ENCODE measurements at places on chromosomes 5 and 9.
A peak's percentile ranks its signal among the peaks of the same experiment; 100 is the strongest.

DNA sequence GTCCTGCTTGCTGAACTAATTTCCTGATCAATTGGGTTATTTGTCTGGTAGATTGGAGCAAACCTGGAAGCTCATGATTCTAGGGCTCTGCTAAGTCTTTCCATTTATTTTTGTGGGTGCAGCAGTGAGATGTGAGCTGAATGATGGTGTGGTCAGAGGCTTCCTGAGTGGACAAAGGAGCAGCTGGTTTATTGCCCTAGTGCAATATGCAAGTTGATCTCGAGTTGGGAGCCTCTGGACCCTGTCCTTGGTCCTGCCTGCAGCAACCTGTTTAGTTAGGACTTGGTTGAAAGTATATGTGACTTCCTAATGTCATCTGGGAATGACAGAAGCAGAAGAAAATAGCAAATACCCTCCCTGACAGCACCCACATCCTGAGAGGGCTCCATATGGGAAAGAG is 4.2 kb upstream of the UNC5A start:
- DNase-seq: no peak

DNA sequence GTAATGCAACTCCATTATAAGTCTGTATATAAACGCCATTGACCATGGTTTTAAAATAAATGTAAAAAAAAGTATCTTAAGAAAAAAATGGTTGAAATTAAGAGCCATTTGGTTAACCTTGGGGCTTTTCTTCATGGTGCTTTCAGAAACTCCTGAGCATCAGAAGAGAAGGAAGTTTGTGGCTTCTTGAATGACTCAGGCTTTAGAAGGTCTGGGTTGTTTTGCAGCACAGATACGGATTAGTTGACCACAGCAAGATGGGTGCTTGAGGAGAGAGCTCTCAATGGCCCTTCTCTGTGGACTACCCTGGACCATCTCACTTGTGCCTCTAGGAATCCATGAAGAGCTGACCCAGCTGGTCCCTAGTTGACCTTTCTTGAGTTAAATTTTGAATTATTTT is 189.5 kb downstream of the TMEM38B start:
- DNase-seq: no peak

DNA sequence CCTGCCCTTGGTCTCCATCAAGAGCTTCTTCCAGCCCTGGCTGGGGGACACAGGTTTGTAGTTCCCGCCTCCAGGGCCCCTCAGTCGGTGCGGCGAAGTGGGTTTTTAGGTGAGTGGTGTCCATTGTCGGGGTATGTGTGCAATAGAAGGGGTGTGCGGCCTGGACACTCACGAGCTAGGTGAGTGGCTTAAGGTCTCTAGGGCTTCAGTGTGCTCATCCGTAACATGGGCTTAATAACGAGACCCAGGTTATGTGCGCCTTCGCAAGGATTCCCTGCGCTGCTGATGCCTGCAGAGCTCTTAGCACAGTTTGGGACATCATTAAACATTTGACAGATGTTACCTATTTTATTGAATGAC is 656 bp downstream of the CEP78 start:
- DNase-seq: no peak

DNA sequence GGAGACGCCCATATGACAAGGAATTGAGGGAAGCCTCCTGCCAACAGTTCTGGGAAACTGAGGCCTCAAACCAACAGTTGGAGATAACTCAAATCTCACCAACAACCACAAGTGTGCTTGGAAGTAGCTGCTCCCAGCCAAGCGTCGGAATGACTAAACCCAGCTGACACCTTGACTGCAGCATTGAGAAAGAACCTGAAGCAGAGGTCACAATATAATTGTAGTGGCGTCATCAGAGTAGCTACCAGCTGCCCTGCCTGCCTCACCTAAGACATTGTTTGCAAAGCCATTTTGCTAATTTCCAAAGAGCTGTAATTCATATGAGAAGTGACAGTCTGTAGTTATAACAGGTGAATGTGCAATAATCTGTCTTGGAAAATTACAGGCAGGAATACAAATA is 40.8 kb upstream of the ANKRD31 start:
- DNase-seq: no peak

DNA sequence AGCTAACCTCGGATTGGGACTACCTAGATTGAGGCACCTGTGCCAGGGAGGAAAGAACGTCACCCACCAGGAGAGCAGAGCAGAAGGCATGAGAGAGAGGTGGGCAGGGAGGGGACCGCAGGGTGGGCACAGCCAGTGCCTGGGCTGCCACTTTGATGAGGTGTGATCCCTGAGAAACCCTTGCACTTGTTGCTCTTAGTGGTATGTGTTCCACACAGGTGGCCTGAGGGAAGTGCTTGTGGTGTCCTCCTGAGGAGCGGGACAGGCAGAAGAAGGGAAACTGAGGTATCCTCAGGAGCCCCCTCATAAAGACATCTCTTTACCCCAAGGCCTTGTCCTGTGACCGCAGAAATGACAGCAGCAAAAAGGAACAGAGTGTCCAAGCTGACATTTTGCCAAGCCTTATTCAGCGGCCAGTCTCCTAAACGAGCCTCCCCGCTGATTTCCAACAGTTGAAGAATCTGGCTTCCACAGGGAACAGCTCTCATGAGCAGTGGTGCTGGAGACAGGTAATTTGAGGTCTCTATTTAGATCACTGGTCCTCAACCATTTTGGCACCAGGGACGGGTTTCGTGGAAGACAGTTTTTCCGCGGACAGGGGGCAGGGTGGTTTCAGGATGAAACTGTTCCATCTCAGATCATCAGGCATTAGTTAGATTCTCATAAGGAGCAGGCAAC is 82.4 kb downstream of the FOXD1 start:
- no peak for DNase-seq

DNA sequence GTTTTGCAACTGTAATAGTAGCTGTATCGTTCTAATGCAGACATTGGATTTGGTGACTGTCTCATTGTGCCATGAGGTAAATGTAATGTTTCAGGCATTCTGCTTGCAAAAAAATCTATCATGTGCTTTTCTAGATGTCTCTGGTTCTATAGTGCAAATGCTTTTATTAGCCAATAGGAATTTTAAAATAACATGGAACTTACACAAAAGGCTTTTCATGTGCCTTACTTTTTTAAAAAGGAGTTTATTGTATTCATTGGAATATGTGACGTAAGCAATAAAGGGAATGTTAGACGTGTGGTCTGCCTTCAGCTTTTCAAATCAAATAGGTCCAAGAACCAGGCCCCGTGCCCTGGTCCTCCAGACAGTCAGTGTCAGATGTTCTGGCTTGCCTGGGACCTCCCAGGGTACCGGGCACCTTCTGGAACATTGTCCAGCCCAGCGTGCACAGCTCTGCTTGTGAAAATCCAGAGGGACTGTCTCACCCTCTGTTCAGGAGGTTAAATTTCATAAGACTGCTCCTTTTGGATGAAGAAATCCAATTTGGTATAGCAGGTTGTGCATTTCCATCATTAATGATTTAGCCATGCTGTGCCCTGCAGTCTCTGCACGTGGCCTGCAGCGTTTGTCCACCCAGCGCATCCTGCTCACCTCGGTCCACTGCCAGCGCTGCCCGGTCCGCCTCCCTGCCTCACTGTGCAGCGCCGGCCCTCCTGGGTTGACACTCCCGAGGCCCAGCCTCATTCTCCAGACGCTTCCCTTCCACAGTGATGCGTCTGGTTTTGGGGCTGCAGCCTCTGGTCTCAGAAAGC is 6.6 kb upstream of the AHRR start:
- DNase-seq: no peak

DNA sequence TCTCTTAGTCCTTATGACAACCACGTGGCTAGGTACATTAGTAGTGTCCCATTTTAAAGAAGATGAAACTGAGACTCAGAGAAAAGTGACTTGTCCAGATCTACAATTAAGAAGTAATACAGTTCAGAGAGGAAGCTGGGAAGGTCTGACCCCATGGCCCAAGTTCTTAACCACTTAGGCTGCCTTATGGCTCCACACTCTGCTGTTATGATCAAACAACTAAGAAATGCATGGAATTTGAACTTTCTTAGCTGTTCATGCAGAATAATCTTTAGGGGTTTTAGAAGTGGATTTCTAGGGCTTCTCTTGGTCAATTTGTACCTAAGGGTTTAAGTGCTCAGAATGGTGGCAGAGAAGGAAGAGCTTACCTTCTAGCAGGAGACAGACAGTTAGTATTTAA is 128.0 kb upstream of the MSX2 start:
- no peak for DNase-seq

DNA sequence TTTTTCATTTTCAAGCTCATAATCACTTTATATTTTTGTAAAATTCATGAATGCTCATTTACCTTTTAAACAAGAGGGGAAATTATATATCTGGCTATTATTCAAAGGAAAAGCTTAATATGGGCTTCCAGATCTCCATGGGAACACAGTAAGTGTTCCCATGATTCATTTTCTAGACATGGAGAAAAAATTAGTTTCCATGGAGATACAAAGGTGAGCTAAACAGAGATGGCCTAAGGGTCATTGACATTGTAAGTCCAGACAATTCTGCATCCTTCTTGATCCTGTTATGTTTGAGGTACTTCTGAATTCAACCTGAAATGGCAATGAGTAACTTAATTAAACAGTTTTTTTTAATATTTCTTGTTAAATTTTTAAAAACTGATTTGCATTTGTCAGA is 341.4 kb upstream of the PRR16 start:
- no peak for DNase-seq

GRCh38 chr9:79573412-79573923 is 1.7 kb downstream of the TLE4 start:
- no peak for DNase-seq

DNA sequence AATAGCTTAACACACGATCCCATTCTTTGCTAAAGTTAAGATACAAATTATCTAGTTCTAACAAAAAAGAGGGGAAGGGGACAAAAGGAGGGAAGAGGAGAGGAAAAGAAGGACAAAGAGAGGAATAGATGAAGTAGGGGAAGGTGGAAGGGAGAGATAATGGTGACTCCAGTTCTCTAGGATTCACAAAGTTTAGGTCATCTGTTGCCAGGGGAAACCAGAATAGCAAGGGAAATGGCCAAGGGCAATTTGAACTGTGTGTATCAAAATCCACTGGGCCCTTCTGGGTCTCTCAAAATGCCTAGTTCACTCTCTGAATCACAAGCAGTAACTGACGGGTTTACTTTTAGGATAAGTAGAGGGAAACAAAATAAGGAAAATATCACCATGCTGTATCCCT is 7.6 kb downstream of the SLC24A2 start:
- no peak for DNase-seq

GRCh38 chr9:4781408-4781807 is 11.3 kb upstream of the RCL1 start:
- DNase-seq: no peak

DNA sequence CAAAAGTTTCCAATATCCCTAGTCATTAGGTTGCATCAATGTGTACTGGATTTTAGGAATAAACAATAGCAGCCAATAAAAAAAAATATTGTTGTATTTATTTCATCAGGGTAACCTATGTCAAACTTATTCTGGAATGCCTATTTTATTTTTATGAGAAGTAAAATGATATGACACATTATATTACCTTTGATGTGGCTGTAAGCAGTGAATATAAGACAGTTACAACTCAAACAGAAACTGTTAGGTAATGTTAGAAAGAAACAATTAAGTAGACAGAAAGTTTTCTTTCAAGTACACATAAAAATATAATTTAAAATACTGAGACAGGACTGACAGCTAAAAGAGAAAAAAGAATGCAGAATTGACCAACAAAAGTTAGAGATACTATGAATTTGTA is 65.5 kb downstream of the GNG10 start:
- no peak for DNase-seq

GRCh38 chr5:115147052-115147451 is 22.7 kb downstream of the TRIM36 start:
- no peak for DNase-seq

DNA sequence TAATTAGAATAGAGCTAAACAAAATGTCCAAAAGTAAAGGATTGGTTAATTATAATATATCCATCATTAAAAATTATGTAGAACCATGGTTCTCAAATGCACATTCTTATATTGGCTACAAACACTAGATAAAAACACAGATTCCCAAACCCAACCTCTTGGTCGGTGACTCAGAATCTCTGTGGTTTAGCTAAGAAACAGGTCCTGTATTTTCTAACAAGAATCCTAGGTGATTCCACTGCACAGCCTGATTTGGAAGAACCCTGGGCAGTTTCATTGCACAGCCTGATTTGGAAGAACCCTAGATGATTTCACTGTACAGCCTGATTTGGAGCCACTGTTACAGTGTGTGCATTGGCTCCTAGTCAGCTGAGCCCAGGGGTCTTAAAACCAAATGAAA is 67.9 kb downstream of the KIAA1958 start:
- DNase-seq: no peak

GRCh38 chr9:109448223-109448622 is 49.9 kb downstream of the PTPN3 start:
- DNase-seq: no peak

GRCh38 chr9:135788576-135789300 is 86.8 kb downstream of the KCNT1 start:
- DNase-seq: no peak

GRCh38 chr5:159310511-159310910 is 19.8 kb downstream of the IL12B start:
- DNase-seq: peak; percentile 1

GRCh38 chr5:1474183-1474839 is 29.1 kb upstream of the SLC6A3 start:
- DNase-seq: no peak

- DNase-seq: no peak
Observed at GRCh38 chr9:88523056-88523455, 11.9 kb upstream of the NXNL2 start.
